ENCODE measurements at places on chromosomes 5 and 9.

DNA sequence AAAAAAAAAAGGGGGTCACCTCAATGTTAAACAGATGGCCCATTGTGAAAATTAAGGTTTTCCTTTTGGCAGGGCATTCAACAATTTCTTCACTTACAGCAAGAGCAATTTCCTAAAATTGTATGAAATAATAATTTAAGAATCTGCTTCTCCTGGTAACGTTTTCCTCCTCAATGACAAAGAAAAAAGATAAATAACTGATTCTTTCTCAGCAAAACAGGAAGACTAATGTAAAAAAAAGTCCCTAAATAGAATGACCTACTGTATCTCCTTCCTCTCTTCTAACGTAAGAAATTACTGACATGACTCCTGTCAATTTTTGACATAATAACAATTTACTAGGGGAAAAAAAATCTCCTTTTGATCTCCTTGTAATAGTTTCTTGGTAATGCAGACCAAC, 25.5 kb downstream of the ABHD17B start:
- no peak for DNase-seq

DNA sequence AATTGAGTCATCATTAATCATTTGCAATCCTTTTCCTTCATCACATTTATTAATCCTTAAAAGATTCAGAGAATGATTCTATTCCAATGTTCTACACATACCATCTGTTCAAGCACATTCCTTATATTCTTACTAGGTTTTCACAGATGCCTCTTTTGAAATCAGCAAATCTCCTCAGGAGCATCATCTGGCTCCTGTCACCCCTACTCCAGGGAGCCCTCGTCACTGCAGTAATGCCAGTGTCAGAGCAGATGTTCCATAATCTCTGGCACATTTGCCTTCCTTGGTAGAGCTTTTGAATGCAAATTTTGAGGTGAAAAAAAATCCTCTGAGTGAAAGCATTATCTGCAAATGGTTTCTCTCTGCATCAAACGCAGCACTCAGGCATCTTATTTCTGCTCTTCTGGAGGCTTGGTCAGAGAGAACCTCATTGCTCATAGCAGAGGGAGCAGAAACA, 7.6 kb upstream of the KCNV2 start:
- DNase-seq: no peak

DNA sequence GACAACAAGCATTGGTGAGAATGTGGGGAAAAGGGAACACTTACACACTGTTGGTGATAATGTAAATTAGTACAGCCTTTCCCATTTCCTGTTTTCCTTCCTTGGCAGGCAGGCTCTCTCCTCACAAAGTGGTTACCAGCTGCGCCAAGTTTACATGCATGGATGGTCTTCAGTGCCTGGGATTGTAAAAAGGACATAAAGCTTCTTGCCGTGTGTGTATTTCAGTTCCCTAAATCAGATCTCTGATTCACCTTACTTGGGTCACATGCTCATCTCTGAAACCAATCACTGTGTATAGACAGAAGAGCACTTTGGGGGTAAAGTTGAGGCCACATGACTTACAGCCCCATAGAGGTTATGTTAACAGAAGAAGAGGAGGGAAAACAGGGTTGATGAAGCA, 92.8 kb downstream of the CAVIN4 start:
- peak; percentile 50 for DNase-seq

GRCh38 chr9:124279531-124280175, 21.9 kb downstream of the NEK6 start:
- no peak for DNase-seq

DNA sequence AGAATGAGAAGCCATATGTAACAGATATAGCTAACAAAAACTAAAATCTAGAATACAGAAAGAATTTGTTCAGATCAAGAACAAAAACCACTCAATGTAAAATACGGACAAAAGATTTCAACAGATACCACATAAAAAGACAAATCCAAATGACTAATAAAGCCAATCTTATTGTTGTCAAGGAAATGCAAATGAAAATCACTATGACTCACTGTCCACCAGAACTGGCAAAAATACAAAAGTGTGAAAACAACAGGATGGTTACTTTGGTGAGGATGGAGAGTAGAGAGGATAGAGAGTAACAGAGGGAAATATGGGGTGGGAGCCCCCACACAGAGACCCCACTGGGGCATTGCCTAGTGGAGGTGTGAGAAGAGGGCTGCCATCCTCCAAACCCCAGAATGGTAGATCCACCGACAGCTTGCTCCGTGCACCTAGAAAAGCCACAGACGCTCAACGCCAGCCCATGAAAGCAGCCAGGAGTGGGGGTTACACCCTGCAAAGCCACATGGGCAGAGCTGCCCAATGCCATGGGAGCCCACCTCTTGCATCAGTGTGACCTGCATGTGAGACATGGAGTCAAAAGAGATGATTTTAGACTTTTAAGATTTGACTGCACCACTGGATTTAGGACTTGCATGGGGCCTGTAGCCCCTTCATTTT, 15.2 kb upstream of the RHOBTB3 start:
- no peak for DNase-seq

DNA sequence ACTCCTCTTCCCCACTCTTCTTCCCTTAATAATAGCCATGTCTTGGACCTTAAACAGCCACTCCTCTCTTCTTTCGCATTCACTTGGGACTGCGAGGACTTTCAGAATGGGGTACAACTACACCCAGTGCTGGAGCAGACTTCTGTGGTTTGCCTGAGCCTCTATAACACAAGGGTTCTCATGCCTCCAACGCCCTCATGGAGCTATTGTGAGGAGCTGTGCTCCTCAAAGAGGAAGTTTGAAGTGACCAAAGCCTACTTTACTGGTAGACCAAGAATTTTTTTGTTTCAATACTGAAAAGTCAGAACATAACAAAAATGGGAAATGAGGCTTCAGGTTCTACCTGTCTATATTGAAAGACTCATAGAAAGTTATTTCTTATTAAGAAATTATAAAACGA, 316.4 kb downstream of the PIK3R1 start:
- no peak for DNase-seq

GRCh38 chr5:94181895-94182294, 436.5 kb downstream of the KIAA0825 start:
- no peak for DNase-seq

GRCh38 chr5:113663879-113664541, 150.5 kb downstream of the YTHDC2 start:
- DNase-seq: no peak

GRCh38 chr9:7901621-7902020, 102.0 kb upstream of the DMAC1 start:
- DNase-seq: no peak

DNA sequence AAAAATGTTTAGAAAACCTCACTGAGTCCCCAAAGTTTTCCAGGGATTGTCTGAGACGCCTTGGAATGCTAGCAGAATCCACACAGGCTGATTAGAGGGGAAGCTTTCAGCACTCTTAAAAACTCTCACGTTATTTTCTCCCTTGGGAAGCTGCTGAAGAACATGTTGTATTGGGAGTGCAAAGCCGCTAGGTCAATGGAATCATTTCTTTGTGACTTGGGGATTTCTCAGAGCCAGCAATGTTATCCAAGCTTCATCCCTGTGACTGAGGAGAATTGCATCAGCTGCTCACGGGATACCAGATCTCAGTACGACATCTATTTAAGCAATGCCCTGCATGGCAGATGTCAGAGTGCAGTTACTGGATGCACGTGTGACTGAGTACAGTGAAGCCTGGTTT, 426.4 kb upstream of the MPDZ start:
- no peak for DNase-seq

DNA sequence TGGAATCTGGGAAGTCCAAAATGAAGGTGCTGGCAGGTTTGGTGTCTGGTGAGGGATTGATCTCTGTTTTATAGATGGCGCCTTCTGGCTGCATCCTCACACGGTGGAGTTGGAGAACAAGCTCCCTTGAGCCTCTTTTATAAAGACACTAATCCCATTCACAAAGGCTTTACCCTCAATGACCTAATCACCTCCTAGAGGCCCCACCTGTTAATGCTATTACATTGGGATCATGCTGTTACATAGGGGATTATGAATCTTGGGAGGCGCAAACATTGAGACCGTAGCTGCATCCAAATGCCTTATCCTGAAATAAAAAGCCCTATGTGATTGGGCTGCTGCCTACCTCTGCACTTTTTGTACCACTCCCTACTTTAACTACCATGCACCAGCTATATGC, 197.1 kb upstream of the HMHB1 start:
- no peak for DNase-seq

- peak; percentile 89 for DNase-seq
These were observed 52.3 kb downstream of the NTNG2 start for GRCh38 chr9:132214027-132214622.

- DNase-seq: no peak
These were observed 7.8 kb upstream of the GADD45G start for GRCh38 chr9:89596937-89597555.

DNA sequence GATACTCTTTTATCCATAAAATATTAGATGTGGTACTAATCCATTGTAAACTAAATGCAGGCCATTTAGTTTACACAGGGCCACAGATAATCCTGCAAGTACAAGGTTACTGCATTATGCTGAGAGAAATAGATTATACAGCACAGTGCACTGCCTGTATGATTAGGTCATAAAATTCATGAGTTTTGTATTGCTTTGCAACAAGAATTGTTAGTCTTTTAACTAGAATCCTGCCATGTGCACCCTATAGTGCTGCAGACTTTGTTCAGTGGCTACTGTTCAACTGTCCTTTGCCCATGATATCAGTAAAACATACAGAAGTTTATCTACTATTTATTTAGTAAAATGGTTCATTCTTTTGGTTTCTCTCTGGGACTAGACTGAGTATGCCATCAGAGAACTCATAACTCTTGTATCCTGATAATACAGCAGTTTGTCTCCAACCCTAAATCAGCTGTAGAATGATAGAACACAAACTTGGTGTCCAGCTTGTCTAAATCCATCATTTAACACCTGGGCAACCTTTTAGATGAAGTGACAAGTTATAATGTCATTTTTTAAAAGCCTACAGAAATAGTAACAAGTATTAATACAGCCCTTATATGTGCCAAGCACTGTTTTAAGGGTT, 291.2 kb downstream of the TMEM167A start:
- no peak for DNase-seq

- DNase-seq: peak; percentile 37
These were observed 64.2 kb downstream of the FGF18 start for GRCh38 chr5:171483551-171484135.

GRCh38 chr5:56128113-56128512, 105.0 kb downstream of the ANKRD55 start:
- DNase-seq: no peak

- no peak for DNase-seq
These were observed 8.4 kb upstream of the KIF12 start for GRCh38 chr9:114107286-114108001.

- DNase-seq: no peak
These were observed 32.1 kb downstream of the ADRB2 start for GRCh38 chr5:148858547-148858946.

DNA sequence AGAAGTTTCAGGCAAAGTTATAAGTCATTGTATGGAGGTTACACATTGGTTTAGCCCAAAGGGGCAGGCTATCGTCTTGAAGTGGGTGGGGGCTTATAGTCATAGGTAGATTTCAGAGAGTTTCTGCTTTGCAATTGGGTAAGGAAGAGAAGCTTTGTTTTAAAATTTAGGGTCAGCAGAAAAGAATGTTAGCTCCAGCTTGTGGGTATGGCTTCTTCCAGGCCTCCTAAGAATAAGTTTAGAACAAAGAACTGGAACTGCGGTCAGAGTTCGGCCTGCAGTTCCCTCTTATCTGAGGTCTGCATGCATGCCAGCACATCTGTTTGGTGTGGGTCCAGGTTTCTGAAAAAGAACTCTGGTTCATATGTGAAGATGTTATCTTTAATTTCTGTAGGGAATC, 96.1 kb downstream of the CYFIP2 start:
- no peak for DNase-seq

GRCh38 chr5:52134013-52134650, 653.6 kb upstream of the ITGA1 start:
- DNase-seq: no peak

DNA sequence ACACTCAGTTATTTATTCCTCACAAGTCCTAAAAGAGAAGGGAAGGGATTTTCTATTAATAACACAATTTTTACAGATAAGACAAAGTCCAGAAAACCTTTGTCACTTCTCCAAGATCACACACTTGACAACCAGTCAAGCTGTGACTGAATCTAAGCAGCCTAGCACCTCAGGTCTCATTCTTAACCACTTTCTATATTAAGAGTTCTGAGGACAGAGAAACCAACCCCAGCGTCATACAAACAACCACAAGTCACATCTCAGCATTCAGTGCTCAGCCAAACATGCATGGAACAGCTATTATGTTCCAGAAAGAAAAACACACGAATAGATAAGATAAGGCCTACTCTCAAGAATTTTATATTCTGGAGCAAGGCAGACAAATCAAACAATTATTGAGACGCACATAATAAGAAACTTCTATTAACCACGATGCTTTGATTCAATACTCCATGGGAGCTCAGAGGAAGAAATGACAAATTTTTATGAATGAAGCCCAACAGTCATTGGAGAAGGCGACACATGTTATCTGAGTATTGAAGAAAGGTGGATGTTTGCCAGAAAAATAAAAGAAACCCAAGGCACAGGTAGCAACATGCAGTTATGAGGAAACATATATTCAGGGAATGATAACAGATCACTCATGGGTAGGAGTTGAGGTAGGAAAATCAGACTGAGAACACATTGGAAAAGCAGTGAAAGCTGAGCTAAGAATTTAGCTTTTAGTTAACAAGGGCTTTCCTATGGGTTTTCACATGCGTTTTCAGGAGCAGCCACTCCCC, 113.1 kb downstream of the HTR4 start:
- DNase-seq: no peak

GRCh38 chr5:39062530-39062929, 11.7 kb downstream of the RICTOR start:
- DNase-seq: no peak

DNA sequence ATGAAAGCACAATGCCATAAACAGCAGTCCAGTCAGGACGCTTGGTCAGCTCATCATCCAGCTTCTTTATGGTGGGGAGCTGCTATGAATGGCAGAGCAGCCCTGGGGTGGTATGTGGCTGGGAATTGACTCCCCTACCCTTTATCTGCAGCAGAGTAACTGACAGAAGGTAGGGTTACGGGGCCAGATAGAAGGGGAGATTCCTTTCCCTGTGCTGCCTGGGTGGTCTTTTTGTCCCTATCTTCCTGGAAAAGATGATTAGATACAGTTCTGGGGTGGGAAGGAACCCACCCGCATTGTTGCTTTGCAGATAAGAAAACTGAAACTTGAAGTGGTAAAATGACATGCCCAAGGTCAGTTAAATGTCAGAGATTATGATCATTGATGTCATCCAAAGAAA, 405.5 kb downstream of the ARHGEF28 start:
- no peak for DNase-seq
